ENCODE measurements at places on chromosomes 4 and X. TPM values are rescaled to one million over a fixed set of nuclear protein-coding genes. Genes with fewer than 3 reads are reported as not detected.

IL2 gene
- total RNA-seq: not detected

DNA sequence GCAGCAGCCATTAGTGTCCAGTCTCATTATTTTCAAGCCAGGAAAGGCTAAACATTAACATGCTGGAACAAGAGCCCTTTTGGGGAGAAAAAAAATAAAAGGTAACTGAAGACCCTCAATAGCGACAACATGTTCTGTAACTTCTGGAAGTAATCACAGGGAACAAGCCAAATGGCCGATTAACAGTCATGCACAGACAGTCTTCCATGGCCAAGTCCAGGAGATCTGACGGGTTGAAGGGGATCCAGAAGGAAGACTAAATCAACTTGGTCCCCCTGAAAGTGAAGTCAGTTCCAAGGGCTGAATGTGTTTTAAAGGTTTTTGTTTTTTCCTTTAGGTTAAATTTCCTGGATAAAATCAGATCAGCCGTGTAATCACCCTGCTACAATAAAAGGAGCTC, 52.5 kb downstream of the LNX1 start:
- peak overlapping the region; percentile 74 for H3K27ac ChIP-seq
- H3K36me3 ChIP-seq: no peaks in the 10 kb centered on the region
- H3K4me1 ChIP-seq: peaks cover 29% of the 10 kb centered on the region
- peak overlapping the region; percentile 1 for H3K4me3 ChIP-seq

- H3K4me1 ChIP-seq: peaks cover 9% of the 10 kb centered on the region
- DNase-seq: no peak
- no peak overlapping the region for H3K4me3 ChIP-seq
- H3K27ac ChIP-seq: no peak overlapping the region
- H3K36me3 ChIP-seq: no peaks in the 10 kb centered on the region
Measured at GRCh38 chr4:99634742-99635360, 22.8 kb downstream of the C4orf54 start.

SATL1 gene
- total RNA-seq: not detected

DNA sequence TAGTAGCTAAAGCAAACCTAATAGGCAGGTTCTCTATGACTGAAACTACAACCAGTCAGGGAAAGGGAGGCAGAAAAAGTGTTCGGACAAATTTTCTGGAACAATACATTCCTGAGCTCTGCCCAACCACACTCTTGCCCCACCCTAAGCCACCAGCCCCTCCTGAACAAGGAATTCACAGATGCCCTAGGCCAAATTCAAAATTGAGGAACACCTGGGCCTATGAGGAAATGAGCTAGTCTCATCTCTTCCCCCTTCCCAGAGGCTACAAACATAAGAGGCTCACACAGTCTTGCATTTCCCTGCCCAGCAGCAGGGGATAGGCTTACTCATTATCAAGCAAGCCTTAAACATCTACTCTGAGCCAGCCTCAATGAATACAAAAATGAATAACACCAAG, 284.7 kb downstream of the ZNF674 start:
- no peak overlapping the region for H3K4me3 ChIP-seq
- no peaks in the 10 kb centered on the region for H3K4me1 ChIP-seq
- H3K27ac ChIP-seq: no peak overlapping the region
- H3K27me3 ChIP-seq: peaks cover 2% of the 10 kb centered on the region
- no peaks in the 10 kb centered on the region for H3K36me3 ChIP-seq
- DNase-seq: no peak

PRDM8 gene
- 16.6 TPM for total RNA-seq

GRCh38 chr4:148514041-148514440, 71.8 kb upstream of the NR3C2 start:
- H3K27me3 ChIP-seq: peaks cover 2% of the 10 kb centered on the region
- no peak for DNase-seq
- no peak overlapping the region for H3K4me3 ChIP-seq
- H3K4me1 ChIP-seq: no peaks in the 10 kb centered on the region

RBM47 gene
- total RNA-seq: 0.98 TPM

DNA sequence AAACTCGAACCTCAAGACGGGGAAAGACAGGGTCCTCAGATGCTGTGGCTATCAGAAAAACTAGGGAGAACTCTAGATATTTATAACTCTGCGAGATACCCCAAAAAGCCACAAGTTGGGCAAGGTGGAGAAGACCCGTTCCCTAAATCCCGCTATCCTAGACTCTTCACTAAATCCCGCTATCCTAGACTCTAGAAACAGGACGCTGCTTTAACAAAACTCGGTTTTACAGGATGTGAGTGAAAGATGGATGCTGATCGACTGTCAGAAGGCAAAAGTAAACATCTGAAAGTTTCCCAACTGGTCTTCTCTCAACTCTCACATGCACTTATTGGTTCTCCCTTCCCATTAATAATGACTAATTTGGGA, 270 bp downstream of the DNAAF6 start:
- peak overlapping the region; percentile 92 for H3K4me3 ChIP-seq
- H3K27ac ChIP-seq: no peak overlapping the region
- H3K4me1 ChIP-seq: no peaks in the 10 kb centered on the region
- no peaks in the 10 kb centered on the region for H3K36me3 ChIP-seq

DNA sequence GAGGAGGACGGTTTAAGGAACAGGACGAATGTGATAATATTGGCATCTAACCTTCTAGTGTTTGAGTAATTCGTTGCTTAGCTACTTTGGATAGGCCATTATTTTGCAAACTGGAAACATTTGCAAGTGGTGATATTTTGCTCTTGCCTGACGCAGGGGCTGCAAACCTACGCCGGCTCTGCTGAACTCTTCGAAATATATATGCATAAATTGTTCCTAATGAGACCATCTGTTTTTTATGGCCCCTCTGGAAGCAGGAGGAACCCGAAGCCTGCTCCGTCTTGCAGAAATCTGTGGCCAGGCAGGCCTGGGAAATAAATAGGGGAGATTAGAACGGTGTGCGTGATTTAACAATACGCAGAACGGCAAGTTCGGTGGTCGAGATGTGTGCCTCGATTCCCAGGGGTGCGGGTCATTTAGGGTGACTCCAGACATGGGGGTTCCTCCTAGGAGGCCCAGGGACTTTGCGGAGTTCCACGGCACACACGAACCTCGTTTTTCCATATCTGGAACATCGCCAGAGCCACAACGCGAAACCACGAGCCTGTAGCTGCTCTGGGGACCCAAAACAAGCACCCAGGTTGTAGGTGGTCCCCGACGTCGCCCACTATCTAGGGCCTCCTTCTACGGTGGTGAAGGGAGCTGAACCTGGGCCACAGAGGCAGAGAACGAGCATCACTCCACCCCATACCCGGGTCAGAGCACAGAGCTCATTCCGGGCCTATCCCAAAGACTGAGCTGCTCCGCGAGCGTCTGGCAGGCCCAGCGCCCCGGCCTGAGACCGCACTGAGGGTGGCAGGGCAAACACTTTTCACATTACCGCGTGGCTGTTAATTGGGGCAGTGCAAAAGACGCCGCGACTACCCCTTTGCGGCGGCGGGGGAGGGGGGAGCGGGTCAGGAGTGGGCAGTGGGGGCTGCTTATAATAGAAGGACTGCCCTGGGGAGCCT, 89.7 kb downstream of the BCOR start:
- H3K27ac ChIP-seq: peak overlapping the region; percentile 90
- peaks cover 26% of the 10 kb centered on the region for H3K4me1 ChIP-seq
- no peaks in the 10 kb centered on the region for H3K36me3 ChIP-seq
- H3K27me3 ChIP-seq: peaks cover 6% of the 10 kb centered on the region
- no peak for DNase-seq
- peak overlapping the region; percentile 74 for H3K4me3 ChIP-seq

NHS gene
- 9.1 TPM for total RNA-seq
